ENCODE measurements at places on chromosomes 13 and 19.

DNA sequence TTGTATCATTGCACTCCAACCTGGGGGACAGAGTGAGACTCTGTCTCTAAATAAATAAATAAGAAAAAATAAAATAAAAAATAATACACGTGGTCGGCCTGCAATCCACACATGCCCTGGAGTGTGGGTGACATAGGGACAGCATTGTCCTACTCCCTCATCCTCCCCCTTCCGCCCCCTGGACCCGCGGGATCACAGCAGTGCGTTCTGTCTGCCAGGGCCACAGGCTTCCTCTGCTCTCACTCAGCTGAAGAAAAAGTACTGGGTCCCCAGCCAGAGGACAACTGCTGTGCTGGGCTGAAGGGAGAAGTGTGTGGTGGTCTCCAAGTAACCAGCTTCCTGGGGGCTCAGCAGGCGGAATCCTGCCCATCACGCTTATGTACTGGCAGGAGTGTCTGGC, 6.3 kb downstream of the BCAT2 start:
- DNase-seq = no peak

DNA sequence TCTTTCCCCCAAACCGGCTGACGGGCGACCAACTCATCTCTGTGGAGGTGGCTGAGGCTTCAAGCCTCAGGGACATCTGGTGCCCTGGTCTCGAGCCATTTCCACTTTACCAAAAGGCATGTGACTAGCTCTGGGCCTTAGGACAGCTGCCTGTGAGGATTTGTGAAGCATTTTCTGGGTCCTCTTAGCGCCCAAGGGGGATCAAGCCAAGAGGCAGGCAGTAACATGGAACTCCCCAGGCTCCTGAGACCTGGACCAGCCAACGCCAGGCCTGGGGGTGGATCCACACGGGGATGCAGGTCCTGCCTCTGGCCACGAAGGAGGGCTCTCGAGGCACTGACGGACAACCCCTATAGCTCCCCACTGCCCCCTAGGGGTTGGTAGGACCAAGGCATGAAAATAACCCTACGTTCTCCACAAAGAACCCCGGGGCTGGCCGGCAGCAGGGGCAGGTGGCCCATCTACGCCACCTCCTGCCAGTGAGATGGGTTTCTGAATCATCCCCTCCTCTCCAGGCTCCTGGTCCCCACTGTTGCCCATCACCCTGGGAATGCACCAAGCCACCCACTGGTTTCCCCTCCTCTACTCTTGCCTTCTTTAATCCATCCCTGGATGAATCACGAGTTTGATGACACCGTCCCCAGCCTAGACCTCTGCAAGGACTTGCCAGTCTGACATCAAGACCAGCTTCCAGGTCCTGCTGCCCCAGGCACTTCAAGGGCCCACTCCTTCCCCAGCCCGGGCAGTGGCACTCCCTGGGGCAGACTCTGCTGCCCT, 7.0 kb upstream of the MYDGF start:
- DNase-seq = no peak

- DNase-seq = no peak
Observed at GRCh38 chr13:51136276-51136980, 25.4 kb upstream of the C13orf42 start.

DNA sequence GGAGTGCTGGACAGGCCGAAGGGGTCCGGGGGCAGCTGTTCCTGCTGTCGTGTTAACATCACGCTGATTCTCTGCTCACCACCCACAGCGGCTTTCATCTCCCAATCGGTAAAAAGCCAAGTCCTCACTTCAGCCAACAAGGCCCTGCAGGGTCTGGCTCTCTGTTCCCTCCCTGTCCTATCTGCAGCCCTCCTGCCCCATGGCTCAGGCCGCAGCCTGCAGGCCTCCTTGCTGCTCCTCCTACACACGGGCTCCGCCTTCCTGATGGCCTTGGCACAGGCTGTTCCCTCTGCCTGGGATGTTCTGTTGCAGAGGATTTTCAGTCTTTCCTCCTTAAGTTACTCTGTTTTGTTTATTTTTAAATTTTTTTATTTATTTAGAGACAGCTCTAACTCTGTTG, 22.2 kb downstream of the FUZ start:
- no peak for DNase-seq

DNA sequence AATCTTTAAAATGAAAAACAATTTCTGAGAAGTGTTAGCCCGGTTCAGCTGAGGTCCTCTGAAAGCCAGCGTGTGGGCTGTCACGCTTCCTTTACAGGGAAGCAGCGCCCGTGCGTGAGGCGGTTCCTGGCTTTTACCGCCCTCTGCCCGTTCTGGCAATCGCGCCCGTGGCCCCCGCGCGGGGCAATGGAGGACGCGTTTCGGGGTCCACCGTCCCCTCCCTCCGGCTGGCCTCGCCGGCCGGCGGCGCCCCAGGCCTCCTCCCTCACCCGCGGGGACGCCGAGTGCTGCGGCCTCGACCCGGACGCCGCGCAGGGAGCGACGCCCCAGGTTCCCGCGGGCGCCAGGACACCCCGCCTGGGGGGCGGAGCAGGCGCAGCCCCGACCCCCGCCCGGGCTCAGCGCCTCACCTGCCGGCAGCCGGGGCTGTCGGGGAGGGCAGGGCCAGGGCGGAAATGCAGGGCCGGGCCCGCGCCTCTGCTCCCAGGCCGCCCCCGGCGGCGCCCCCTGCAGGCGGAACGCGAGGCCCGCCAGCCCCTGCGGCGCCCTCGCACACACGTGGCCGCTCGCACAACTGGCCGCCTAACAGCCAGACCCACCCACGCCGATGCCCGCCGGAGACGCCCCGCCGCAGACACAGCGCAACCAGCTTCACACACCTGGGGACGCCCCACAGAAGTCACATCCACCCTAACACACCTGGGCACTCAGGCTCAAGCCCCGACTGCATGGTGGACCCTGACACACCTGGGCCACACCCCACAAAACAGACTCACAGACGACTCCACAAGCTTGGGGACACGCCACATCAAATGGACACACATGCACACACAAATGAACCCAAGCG, at the start of gene GGACT:
Gene GGACT, minus strand, starts transcription at position 459 of the 847 bp plus-strand sequence. CDS start 56,198 bp downstream, outside the sequence.
- peak; percentile 82 for DNase-seq
